ENCODE measurements at places on chromosomes 4 and X.

GRCh38 chrX:81527881-81528440 is 326.1 kb downstream of the SH3BGRL start:
- DNase-seq = no peak

- DNase-seq = no peak
These were observed 25.5 kb upstream of the TEC start for GRCh38 chr4:48295116-48295515.

- no peak for DNase-seq
These were observed 94.1 kb upstream of the FRAS1 start for GRCh38 chr4:77963004-77963403.

GRCh38 chr4:187602339-187603092 is 393.1 kb upstream of the ZFP42 start:
- DNase-seq = no peak

GRCh38 chr4:118351851-118352827 is 664 bp downstream of the PRSS12 start:
- no peak for DNase-seq

- DNase-seq = no peak
These were observed 59.7 kb downstream of the HADH start for GRCh38 chr4:108049406-108049805.

- peak; percentile 3 for DNase-seq
These were observed 64.2 kb downstream of the SPINK2 start for GRCh38 chr4:56757261-56757746.

GRCh38 chr4:76029300-76029699 is 6.0 kb upstream of the CXCL10 start:
- no peak for DNase-seq

- DNase-seq = no peak
These were observed 84.1 kb downstream of the LDB2 start for GRCh38 chr4:16814361-16814760.

DNA sequence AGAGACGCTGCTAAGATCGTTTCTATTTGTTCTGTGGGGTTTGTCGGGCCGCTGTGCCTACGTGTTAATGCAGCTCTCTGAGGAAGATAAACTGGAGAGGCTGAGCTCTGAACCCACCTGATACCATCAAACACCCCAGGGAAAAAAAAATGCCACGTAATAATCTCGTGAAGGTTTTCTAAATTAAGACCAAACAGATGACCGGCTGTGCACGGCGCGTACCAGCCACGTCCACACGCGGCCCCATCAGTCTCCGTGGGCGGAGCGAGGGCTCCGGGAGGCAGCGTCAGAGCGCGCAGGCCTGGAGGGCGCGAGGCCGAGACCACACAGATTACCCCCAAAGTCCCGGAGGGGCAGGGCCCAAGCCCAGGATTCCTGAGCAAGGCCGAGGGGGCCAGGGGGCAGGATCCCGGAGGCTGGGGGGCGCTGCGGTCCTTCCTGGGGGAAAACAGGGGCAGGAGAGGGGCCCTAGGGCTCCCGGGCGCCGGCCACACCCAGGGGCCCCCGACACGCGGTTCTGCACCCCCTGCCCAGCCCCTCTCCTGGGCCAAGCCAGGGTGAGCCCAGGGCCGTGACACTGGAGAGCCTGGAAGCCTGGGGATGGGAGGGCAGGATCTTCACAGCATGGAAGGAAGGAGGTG is 91.9 kb downstream of the FAM53A start:
- no peak for DNase-seq

- DNase-seq = no peak
These were observed 1.1 kb upstream of the ATOH1 start for GRCh38 chr4:93827272-93827947.

DNA sequence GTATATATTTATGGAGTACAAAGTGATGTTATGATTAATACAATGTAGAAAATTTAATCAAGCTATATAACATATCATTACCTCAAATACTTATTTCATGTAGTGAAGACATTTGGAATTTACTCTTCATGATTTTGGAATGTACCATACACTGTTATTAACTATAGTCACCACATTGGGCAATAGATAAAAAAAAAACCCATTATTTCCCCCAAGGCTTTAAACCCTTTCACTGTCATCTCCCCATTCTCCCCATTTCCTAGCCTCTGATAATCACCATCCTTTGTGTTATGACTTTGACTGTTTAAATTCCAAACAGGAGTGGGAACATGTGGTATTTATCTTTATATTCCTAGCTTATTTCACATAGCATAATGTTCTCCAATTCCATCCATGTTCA is 2189.1 kb upstream of the AGA start:
- no peak for DNase-seq

DNA sequence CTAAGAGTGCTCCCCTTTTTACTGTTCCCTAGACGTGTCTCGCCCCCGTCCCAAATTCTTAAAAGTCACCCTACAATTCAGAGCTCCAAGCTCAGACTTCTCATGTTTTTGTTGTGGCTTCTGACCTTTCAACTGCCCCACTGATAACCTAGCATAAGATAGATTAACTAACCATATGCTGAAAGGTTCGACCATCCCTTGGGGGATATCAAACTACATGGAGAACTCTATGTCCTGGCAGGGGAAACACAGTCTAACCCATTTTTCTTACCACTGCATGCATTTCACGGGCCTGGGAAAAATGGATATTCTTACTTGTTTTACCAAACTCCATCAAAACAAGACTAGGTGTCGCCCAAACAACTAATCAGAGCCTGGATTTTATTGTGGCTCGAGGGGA is 236.4 kb upstream of the MID1 start:
- DNase-seq = no peak

GRCh38 chr4:16050669-16051068 is 33.2 kb downstream of the PROM1 start:
- DNase-seq = no peak

DNA sequence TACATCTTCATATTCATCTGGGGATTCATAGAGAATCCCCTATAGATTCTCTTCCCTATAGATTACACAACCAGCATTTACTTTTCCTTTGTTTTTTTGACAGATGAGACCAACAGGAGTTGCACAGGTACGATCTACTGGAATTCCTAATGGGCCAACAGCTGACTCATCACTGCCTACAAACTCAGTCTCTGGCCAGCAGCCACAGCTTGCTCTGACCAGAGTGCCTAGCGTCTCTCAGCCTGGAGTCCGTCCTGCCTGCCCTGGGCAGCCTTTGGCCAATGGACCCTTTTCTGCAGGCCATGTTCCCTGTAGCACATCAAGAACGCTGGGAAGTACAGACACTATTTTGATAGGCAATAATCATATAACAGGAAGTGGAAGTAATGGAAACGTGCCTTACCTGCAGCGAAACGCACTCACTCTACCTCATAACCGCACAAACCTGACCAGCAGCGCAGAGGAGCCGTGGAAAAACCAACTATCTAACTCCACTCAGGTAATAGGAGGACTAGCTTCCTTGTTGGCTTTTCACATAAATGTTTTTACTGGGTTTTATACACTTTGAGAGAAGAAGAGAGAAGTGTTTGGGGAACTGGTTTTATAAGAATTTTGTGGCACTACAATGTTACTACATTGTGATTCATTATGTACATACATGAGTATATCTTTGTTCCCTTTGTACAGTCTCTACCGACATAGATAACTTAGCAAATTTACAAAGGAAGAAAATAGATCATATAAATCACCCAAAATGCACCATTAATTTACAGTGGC is 137.2 kb downstream of the DIPK2B start:
- DNase-seq = no peak

DNA sequence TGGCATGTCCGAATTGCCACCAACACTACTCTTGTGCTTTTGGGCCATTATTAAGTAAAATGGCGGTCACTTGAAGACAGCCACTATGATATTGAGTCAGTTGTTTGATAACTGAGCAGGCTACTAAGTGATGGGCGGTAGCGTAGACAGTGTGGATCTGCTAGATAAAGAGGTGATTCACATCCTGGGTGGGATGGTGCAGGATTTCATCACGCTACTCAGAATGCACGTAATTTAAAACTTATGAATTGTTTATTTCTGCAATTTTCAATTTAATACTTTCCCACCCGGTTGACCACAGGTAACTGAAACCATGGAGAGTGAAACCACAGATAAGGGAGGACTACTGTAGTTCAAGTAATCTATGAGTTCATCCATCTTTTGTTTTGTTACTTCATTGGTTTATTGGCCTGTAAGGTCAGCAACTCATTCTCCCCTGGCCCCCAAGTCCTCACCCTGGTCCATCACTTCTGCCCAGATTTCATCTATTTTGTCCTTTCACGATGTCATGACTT is 2.9 kb downstream of the ARAF start:
- no peak for DNase-seq

- DNase-seq = no peak
These were observed 173.7 kb downstream of the PABPC4L start for GRCh38 chr4:134027931-134028330.

DNA sequence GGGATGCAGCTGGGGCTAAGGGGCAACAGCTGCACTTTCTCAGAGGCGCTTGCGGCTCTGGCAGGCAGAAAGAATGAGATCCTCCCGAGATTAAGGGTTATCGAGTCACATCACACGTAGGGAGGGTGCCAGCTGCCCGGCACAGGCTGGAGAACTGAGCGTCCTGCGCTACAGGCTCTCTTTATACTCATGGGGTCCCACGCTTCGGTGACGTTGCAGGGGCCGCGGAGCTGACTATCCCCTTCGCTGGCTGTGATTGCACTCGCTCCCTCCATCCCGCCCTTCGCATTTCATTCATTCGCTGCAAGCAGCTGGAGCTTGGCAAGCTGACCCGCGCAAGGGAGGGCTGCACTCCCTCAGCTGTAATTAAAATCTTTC is at the start of gene TACR3:
TSS of gene TACR3 (minus strand) at position 156 of the 378 bp plus-strand sequence. CDS start 310 bp downstream, outside the sequence.
- no peak for DNase-seq

DNA sequence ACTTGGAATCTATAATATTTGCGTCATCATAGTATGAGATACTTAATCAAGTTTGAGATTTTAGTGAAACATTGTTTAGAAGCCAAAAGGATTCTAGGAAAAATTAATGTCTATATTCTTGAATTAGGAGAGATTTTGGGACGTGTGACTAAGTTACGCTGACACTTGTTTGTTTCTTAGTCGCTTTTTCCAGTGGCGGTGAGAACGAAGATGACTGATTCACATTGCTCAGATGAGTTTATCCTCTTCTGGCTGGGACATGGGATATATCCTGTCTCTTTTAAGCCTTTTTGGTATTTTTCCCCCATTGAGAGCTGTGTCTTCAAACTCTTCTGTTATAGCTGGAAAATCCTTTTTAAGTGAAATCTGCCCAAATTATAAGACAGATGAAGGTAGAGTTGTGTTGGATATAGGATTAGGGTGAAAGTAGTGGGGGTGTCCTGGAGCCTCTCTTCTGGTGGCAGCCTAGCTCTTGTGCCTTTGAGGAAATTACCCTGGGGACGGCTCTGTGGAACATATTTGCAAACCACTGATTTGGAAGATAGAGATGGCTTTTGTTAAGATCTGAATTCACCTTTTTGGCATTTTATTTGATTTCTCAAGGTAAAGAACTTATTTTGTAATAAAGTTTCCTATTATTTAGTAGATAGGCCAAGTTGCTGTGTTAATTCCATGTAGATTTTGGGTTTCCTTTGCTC is 49.7 kb downstream of the HTT start:
- DNase-seq = no peak

- no peak for DNase-seq
These were observed 79.4 kb downstream of the SLC9A6 start for GRCh38 chrX:136064661-136065043.

DNA sequence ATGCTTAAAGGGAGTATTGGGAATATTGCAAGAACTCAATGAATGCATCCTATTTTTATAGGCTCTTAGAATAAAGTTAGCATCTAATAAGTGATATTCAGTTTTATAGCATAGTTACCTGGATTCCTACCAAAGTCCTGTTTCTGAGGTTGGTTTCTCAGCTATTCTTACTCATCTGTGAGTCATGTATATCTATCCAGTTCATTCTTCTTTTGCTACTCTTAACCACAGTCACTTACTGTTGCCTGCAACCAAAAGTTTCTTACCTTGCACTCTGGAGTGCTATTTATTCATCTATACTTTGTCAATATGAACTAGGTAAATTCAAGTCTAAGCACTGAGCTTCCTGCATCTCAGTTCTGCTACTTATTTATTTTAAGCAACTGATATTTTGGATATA is 322.5 kb downstream of the HS3ST1 start:
- DNase-seq = no peak

DNA sequence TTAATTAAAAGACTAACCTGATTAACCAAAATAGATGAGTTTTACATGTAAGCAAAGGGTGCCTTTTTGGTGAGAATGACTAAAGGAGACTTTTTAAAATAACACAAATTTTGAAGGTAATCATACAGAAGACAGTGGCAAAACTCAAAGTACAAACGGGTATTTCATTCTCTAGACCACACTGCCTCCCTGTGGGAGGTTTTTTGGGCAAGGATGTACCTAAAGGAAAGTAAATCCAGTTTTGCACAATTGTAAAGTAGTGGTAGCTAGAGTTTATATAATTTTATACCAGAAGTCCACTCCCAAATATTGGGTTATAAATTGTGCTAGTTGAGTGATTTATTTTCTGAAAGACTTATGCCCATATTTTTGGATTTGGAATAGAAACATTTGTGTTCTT is 201.0 kb downstream of the PAPSS1 start:
- no peak for DNase-seq

DNA sequence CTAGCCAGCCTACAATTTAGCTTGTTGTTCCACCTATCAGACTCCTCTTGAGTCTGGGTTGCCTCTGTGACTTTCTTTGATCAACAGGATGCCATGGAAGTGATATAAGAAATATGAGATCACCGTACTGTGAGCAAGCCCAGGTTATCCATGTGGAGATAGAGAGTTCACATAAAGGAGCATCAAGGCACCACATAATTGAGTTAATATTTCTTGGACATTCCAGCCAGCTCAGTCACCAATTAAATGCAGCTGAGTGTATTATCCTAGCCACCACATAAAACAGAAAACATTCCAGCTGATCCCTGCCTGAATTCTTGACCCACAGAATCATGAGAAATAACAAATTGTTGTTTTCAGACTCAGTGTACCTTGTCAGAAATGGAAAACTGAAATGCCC is 253.6 kb downstream of the PPP1R2C start:
- DNase-seq = no peak

GRCh38 chrX:138859421-138859820 is 147.9 kb upstream of the FGF13 start:
- DNase-seq = no peak

DNA sequence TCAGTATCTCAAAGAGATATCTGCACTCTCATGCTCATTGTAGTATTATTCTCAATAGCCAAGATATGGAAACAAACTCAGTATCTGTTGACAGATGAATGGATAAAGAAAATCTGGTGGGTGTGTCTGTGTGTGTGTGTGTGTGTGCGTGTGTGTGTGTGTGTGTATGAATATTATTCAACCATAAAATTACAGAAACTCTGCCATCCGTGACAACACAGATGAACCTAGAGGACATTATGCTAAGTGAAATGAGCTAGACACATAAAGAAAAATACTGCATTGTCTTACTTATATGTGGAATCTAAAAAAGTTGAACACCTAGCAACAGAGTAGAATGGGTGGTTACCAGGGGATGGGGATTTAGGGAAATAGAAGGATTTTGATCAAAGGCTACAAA is 13.2 kb downstream of the XKRX start:
- no peak for DNase-seq

- DNase-seq = no peak
These were observed 20.4 kb upstream of the NPY2R start for GRCh38 chr4:155187989-155188388.

Data from stimulated activated effector memory CD8-positive, alpha-beta T cell treated with anti-CD3 and anti-CD28 coated beads, Interleukin-12 subunit alpha, Interleukin-12 subunit beta, amount 100 ng/mL, for 72 hours (primary cell).